ENCODE measurements at places on chromosomes 1 and 21. TPM values are rescaled to one million over a fixed set of nuclear protein-coding genes. Genes with fewer than 3 reads are reported as not detected.

The WNT2B gene
- total RNA-seq = 0.23 TPM

The ARHGEF19 gene
- 26.4 TPM for total RNA-seq

The CLEC20A gene
- not detected for total RNA-seq

The PTCH2 gene
- not detected for total RNA-seq

The SEMA4A gene
- total RNA-seq = 2.0 TPM

The OR2L13 gene
- not detected for total RNA-seq

The TMEM52 gene
- total RNA-seq = not detected

The SHISAL2A gene
- total RNA-seq = not detected

The FAM177B gene
- total RNA-seq = 1.4 TPM

The PYHIN1 gene
- total RNA-seq = not detected

The KRTAP19-8 gene
- not detected for total RNA-seq

DNA sequence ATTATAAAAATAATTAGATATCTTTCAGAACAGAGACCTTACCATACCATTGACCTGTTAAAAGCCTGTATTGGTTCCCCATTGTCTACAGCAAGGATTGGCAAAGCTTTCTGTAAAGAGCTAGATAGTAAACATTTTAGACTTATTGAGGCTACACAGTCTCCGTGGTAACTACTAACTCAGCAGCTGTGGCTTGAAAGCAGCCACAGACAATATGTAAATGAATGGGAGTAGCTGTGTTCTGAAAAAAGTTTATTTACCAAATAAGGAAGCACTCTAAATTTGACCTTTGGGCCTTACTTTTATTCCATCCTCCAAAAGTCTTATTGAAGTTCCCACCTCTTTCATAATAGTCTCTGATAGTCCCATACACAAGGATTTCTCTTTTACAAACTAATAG, 39.7 kb downstream of the NUP210L start:
- no peak for DNase-seq

DNA sequence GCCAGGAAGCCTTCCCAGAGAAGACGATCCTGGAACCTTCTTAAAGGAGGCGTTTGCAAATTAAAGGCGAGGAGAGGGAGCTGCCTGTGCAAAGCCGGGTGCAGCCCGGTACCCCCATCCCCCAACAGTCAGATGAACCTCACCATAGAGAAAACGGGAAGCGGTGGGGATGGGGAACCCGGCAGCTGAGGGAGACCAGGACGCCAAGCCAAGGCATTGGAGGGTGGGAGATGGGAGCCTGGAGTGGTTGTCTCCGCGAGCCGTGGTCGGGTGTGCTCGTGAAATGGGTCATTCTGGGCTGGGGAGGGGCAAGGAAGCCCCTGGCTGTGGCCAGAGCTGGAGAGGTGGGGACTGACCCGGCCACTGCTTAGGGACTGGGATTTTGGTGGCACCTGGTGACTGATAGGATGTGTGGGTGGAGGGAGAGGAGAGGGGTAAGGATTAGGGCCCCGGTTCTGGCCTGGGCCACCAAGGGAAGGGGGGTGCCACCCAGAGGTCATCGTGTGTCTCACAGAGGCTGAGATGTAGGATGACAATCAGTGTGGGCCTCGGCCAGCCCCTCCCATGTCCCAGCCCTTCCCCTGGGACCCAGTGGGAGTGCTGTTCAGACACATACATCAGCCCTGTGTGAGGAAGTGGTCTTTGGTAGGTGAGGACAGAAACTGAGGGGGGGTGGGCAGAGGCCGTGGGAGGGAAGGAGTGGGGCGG, 676 bp upstream of the PADI2 start:
- no peak for DNase-seq

DNA sequence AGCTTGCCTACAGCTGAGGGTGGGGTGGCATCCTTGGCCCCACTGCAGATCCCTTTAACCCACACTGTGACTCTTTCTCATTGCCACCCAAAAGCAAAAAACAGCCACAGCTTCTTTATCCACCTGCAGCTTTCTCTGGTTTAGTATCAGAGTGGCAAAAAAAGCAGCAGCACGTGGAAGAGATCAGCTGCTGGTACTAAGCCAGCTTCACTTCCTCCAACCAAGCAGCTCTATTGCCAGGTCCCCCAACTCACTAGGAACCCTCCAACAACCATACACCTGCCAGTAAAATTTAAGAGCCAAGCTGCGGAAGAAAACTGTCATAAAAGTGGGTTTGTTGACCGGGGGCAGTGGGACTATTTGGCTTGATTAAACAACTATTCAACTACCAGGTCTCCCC, 66.4 kb downstream of the KDM1A start:
- DNase-seq = no peak

DNA sequence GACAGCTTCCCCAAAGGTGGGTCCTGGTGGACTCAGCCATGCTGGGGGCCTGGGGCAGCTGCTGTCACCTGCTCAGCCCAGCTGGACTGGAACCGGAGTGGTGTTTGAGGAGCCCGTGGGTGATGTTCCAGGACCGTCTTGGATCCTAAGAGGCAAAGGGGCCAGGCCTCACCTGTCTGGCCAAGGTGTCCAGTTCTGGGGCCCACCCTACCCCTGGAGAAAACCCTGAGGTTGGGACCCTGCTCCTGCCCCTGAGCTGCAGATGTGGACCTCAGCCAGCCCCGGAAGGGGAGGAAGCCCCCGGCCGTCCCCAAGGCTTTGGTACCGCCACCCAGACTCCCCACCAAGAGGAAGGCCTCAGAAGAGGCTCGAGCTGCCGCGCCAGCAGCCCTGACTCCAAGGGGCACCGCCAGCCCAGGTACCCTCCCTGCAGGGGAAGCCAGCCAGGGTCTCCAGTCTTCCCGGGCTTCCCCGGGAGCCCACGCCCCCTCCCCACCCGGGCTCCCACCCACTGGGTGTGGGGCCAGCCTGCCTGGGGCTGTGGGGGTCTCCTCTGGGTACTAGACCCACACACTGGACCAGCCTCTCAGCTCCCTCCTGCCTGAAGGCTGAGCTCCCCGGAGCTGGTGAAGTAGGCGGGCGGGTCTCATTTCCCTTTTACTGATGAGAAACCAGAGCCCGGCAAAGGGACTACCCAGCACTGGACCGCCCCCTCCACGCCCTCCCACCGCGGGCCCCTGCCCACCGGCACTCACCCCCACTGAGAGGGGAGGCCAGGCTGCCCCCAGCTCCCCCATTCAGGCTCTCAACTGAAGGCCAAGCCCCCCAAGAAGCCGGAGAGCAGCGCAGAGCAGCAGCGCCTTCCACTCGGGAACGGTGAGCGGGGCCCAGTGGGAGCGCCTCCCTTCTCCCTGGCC, 1.3 kb downstream of the AIRE start:
- DNase-seq = no peak

GRCh38 chr1:223455470-223455869, 62.3 kb downstream of the CCDC185 start:
- DNase-seq = no peak

- no peak for DNase-seq
These were observed 83.8 kb downstream of the GABPA start for GRCh38 chr21:25818551-25818950.

DNA sequence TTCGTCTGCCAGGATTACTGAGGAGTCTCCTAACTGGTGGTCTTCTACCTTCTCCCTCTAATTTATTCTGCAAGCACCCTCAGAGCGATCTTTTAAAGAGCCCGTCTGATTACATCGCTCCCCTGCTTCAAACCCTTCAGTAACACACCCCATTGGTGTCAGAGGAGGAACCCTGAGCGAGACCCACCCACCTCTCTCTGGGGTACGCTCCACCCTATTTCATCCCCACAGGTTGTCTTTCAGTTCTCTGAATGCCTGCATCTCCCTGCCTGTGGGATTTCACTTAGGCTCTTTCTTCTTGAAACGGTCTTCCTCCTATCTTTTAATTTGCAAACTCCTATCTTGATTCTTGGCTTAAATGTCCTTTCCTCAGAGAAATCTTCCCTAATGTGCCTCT, 39.4 kb downstream of the C1orf21 start:
- no peak for DNase-seq

DNA sequence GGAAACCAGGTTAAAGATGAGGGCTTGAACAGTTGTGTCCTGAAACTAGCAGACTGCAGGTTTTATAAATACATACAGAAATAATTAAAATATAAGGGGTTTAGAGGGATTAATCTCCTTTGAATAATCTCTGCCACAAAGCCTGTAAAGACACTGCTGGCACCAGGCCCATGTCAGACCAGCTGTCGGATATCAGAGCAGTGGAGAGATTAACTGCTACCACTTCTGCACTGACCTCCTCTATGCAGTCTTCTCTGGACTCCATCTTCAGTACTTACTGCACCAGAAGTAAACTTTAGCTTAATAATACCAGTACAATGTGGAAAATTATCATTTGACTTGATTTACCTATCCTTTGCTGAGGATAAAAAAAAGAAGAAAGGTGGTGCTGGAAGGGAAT, 128.6 kb downstream of the LHX4 start:
- DNase-seq = no peak

GRCh38 chr1:17259233-17259873, 10.5 kb downstream of the PADI3 start:
- DNase-seq = no peak

DNA sequence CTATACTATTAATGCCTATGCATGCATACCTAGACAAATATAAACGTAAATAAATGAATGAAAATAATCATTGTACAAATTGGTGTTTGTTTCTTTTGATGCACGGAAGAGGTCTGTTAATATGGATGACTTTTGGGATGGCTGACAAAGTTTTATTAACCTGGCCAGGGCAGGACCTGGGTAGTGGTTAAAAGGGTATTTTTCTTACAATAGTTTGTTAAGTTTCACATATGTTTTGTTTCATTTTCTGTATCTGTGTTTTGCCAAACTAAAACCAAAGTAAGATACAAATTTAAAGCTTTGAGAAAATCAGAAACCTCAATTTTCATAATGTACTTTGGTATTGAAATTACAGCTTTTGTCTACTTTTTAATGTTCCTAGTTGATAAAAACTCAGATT, 222.7 kb upstream of the OLFM3 start:
- DNase-seq = no peak

GRCh38 chr1:246394121-246394520, 113.0 kb downstream of the SMYD3 start:
- no peak for DNase-seq

DNA sequence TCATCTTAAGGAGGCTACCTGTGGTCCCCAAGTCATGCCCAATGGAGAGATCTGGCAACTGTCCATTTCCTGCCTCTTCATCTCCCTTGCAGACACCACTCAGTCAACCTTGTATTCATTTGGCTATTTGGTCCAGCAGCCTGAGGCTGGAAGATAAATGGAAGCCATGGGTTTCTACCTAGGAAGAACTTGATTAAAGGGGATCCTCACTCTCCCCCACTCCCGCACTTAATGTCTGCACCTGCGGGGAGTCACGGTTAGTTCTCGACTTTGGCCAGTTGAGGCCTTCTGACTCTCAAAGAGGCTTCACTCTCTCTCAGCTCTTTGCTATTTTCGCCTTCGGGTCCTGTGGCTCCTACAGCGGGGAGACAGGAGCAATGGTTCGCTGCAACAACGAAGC, 8.4 kb upstream of the ATXN7L2 start:
- DNase-seq = no peak

DNA sequence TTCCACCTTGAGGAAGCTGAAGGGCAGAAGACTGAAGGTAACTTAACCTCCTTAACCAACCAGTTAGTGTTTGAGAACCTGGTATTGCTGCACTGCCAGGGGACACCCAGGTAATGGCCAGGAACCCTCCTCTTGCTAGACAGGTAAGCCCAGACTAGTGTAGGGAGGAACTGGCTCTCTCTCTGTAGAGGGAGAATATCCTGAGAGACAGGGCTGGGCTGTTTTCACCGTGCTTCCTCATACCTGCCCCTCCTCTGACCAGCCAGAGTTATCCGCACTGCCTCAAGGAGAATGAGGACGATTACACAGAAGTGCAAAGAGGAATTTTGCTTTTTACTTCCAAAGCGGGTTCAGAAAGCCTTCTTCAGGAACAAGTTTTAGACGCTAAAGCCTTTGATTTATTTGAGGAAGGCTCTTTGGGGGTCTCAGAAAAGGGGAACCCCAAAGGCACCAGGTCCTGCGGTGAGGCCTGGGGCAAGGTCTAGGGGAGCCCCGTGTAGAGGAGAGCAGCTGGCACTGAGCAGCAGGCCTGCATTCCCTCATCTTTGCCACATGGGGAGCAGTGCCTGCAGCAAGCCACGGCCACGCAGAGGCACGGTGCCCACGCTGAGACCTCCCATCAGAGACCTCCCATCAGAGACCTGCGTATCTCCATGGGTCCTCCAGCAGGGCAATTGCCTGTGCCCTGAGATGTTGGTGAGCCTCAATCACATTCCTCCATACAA, 13.5 kb downstream of the GNG4 start:
- DNase-seq = no peak

DNA sequence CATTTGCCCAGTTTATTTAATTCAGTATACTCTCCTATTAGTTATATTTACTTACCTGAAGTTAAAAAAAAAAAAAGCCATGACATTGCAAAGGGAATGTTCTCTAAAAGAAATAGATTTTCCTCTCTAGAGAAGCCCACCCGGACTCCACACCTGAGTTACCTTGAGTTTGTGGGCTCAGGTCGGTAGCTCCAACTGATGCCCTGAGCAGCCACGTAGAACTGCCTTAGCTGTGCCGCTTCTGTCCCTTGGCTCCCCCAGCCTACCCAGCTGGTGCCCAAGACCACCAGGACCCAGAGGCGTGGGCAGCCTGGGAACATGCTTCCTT, 250 bp downstream of the F5 start:
- DNase-seq = no peak

GRCh38 chr1:241744591-241744990, 92.5 kb downstream of the WDR64 start:
- DNase-seq = no peak

All from Caki2 (cell line).